PC-9 (cell line): ENCODE measurements at places on chromosomes 1 and 21.

DNA sequence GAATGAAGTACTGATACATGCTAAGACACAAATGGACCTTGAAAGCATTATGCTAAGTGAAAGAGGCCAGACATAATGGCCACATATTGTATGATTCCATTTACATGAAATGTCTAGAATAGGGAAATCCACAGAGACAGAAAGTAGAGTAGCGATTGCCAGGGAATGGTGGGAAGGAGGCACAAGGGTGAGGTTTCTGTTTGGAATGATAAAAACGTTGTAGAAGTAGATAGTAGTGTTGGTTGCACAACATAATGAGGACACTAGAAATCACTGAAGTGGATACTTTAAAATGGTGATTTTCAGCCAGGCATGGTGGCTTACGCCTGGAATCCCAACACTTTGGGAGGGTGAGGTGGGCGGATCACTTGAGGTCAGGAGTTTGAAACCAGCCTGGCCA lies 97.6 kb upstream of the VANGL1 start:
- no peak for DNase-seq

- DNase-seq: no peak
Measured at GRCh38 chr1:200290010-200290685, 119.7 kb downstream of the ZNF281 start.

GRCh38 chr1:22444856-22445255 lies 6.8 kb upstream of the ZBTB40 start:
- no peak for DNase-seq

- no peak for DNase-seq
Measured at GRCh38 chr1:118974661-118975060, 13.5 kb downstream of the TBX15 start.

- DNase-seq: no peak
Measured at GRCh38 chr1:191419842-191420241, 738.4 kb upstream of the RGS18 start.

GRCh38 chr1:109822749-109823542 lies 59.2 kb upstream of the EPS8L3 start:
- DNase-seq: no peak

GRCh38 chr1:210702506-210702905 lies 373.8 kb downstream of the HHAT start:
- DNase-seq: no peak

GRCh38 chr1:236627727-236628408 lies 23.6 kb upstream of the HEATR1 start:
- no peak for DNase-seq

GRCh38 chr1:108893141-108893530 lies 16.4 kb downstream of the GPSM2 start:
- no peak for DNase-seq

GRCh38 chr1:116466810-116467557 lies 93.9 kb downstream of the ATP1A1 start:
- peak; percentile 59 for DNase-seq

- peak; percentile 58 for DNase-seq
Measured at GRCh38 chr1:214332946-214333798, 52.2 kb downstream of the SMYD2 start.

GRCh38 chr1:240111558-240111957 lies 19.9 kb downstream of the FMN2 start:
- DNase-seq: no peak

- peak; percentile 22 for DNase-seq
Measured at GRCh38 chr1:215517441-215517891, 49.6 kb upstream of the KCTD3 start.

GRCh38 chr1:242455052-242455361 lies 69.5 kb downstream of the PLD5 start:
- no peak for DNase-seq

DNA sequence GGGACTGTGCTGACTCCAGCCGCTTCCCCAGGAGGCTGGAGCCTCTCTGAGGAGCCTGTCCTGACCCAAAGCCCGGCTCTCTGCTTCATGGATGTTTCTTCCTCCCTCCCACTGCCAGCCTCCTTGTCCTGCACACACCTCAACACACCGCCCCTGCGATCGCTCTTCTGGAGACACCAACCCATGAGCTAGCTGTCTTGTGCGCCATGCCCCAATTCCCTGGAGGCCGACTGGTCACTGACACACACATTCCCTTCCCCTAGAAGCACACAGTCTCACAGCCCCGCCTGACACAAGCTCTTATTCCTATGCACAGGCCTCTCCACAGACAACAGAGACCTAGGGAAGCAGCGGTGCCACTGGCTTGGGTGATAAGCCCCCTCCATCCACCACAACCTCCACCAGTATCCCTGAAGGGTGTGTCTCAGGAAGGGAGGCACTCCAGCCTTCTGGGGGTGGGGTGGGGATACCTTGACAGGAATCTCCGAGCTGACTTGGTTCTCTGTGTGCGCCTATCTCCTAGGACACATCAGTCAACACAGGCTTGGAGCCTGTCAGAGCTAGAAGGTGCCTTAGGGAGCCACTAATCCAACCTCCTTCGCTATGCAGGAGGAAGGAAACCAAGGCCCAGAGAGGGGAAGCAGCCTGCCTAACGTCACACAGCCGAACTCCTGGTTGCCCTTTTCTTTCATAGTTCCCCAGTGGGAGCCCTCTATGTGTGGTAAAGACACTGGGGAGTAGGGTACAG lies 31.1 kb downstream of the AHDC1 start:
- DNase-seq: no peak

GRCh38 chr1:248622570-248623001 lies 12.3 kb downstream of the OR2T11 start:
- no peak for DNase-seq

DNA sequence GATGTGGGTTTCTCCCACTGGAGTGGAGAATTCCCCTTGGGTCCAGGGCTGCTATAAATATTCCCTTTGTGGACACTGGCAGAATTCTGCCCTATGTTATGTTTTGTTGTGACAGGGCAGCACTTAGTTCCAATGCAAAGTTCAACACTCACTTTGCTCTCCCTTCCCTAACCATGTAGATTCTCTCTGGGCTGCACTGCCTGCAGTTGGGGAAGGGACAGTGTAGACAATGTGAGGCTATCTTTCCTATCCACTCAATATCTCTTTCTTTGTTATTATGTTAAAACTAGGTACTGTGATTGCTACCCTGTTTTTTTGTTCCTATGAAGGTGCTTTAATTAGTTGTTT lies 19.6 kb downstream of the GPR88 start:
- DNase-seq: no peak

- DNase-seq: no peak
Measured at GRCh38 chr1:84570436-84571149, 3.6 kb downstream of the CTBS start.

- DNase-seq: no peak
Measured at GRCh38 chr1:8439015-8439702, 121.2 kb downstream of the SLC45A1 start.

GRCh38 chr1:41682845-41683625 lies 198.6 kb upstream of the EDN2 start:
- no peak for DNase-seq

DNA sequence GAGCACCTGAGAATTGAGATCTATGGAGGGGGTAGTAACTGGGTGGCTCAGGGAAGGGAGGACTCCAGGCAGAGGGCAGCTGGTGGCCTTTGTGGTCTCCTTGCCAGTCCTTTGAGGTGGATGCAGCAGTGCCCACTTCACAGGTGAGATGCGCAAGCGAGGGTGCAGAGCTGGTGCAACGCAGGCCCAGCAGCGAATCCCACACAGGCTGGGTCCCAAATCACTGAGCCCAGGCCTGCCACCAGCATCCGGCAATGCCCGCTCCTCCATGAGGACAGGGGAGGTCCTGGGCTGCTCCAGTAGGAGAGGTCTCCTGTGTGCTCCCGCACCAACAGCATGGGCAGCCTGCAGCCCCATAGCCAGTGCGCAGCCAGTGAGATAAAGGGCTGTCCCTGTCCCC lies 318.0 kb downstream of the PCP4 start:
- DNase-seq: no peak

DNA sequence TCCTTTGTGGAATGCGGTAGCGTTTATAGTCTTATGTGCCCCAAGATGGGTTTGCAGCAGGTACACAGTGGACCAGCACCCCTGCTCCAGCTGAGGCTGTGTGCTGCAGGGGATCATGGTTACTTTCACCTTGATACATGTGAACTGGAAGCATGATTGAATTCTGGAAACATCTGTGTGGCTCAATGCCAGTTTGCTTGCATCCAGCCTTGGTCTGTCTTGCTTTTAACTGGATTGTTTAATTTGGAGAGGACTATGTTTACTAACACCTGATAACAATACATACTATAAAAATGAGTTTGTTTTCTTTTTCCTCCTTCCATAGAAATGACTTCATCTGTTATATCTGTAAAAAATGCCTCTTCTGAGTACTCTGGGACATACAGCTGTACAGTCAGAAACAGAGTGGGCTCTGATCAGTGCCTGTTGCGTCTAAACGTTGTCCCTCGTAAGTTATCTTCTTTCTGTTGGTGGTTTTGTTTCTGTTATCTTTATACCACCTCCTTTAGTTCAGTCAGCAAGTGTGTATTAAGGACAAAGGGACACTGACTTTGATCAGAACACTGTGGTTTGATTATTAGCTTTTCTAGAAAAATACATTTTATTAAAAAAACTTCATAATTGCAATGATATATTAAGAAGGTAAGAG lies 47.7 kb downstream of the CXADR start:
- no peak for DNase-seq

- DNase-seq: peak; percentile 53
Measured at GRCh38 chr1:25503551-25504426, 39.6 kb upstream of the LDLRAP1 start.

DNA sequence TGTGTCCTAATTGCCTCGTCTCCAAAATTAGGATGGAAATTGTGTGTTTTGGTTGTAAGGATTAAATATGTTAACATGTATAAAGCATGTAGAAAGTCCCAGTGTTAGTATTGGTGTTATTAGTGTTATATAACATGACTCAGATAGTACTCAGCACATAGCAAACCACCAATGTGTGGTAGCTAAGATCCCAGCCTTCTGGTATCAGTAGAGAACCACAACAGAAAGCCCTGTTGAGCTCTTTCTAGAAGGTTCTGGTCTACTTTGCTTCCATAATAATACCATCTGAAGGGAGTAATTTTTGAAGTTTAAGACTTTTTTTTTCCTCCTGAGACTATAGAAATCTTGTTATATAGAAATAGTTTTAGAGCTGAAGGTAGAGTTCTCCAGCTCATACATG lies 259.3 kb upstream of the SGIP1 start:
- DNase-seq: no peak

- no peak for DNase-seq
Measured at GRCh38 chr1:147214842-147215539, 10.1 kb downstream of the FMO5 start.

- no peak for DNase-seq
Measured at GRCh38 chr1:74964508-74965102, 169.6 kb upstream of the LHX8 start.

DNA sequence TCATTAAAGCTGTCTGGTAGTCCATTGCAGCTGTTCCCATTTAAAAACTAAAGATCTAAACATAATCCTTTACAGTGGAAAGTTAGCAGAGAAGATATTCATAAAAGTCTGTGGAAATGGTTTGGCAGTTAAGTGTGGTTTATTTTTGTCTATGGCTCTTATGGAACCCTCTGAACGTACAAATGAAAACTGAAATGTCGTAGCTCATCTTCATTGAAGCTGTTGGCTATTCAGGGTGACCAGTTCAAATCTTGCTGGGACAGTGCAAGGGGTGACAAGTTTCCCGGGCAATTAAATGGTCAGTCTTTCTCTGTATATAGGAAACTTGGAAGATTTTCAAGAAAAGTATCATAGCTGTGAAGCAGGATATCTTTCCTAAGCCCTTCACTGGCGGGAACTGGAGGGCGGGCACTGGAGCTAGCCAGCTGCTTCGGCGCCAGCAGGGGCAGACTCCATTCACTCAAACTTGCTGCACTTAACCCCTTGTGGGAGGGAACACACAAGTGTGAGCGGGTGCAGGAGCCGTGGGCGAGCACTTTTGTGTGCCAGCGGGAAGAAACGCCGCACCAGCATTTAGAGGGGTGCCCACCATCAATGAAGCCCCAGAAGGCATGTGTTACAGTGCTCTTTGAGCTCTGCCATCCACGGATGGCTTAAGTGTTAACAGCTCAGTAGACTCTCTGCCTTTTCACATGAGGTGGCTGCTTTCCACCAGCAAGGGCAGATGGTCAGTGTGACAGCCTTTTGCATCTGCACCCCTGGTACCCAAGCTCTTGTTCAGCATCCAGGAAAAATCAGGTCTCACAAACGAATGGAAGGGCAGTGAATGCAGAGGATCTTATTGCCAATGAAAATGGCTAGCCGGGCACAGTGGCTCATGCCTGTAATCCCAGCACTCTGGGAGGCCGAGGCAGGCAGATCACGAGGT lies 232.1 kb upstream of the KAZN start:
- no peak for DNase-seq

- DNase-seq: no peak
Measured at GRCh38 chr1:162663086-162663485, 30.8 kb downstream of the DDR2 start.

DNA sequence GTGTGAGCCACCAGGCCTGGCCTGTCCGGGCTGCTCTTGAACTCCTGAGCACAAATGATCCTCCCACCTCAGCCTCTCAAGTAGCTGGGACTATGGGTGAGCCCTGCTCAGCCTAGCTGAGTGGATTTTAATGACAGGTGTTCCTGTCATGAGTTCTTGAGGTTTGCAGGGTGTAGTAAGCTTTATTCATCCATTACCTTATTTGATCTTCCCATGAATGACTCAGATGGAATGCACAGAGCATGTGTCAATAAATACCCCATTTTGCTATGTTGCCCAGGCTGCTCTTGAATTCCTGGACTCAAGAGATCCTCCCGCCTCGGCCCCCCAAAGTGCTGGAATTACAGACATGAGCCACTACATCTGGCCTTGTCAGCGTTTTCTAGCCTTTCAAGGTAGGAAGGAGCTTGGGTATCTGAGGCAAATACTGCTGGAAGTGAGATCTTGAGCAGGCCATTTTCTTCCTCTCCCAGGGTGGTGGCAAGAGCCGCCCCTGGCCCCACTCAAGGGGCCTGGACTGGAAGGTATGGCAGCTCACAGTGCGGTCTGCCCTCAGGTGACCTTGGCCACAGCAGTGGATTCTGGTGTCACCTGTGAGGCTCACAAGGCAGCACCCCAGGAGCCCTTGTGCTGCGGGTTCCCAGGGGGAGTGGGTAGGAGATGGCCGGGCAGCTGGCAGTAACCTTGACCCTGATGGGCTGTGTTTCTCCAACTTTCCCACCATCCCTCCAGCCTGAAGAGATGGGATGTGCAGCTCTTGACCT lies 20.0 kb downstream of the PIK3CD start:
- DNase-seq: peak; percentile 89

GRCh38 chr1:42776502-42776901 lies 8.3 kb upstream of the TMEM269 start:
- DNase-seq: no peak

DNA sequence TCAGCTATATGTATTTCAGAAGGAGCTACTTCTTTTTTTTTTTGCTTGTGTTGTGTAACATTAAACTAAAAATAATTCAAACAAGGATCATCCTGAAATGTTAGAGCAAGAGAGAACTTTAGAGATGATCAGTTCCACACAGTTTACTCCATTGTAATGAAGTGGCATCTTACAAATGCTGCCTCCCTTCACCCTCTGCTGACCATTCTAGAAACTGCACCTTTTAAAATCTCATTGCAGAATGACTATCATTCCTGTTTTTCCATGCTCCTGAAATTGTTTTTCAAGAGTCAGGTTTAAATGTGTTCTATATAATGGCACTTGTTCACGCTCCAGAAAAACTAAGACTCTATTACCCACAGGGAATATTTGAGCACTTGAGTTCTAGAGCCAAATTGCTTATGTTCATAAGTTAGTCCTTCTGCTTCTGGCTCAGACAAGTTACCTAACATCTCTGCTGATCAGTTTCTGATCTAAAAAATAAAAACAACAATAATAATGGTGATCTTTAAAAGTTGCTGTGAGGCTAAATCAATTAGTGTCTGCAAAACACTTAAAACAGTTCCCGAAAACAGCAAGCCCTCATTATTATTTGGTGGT lies 21.5 kb upstream of the SLC44A5 start:
- DNase-seq: no peak
